NCI-H526 treated with DMSO at 0.1 percent for 48 hours (cell line): ENCODE measurements at places on chromosomes 4 and X.

DNA sequence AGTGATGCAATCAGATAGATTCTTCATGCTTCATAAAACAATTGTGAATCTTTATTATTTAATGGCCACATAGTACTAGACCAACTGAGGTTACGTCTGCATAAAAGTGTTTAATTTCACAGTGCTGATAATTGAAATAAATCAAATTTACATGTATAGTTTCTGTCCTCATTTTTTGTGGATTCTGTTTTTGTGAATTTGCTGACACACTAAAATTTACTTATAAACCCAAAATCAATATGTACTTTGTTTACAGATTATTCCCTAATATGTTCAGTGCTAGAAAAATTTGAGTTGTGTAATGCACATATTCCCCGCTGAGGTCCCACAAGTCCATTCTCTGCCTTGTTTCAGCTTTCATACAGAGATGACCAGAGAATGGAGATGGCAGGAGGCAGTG lies 759.8 kb downstream of the CENPC start:
- no peak for DNase-seq

DNA sequence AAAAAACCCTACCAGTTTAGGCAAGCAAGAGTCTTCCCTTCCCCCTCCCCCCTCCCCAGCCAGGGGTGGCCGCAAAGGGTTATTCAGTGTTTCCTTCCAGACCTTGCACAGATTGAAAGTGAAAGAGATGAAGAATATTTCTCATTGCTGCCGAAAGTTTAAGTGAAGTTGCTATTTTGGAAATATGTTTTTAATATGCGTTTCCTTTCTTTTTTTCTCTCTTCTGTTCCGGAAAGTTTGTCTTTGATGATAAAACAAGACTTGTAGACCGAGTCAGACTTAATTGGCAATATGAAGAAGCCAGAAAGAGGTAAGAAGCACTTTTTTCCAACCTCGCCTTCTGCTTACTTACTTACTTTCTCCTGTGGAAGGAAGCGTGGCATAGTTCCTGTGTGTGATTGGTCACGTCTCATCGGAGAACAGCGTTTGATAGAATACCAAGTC lies 58.5 kb upstream of the CLCN4 start:
- DNase-seq = no peak

DNA sequence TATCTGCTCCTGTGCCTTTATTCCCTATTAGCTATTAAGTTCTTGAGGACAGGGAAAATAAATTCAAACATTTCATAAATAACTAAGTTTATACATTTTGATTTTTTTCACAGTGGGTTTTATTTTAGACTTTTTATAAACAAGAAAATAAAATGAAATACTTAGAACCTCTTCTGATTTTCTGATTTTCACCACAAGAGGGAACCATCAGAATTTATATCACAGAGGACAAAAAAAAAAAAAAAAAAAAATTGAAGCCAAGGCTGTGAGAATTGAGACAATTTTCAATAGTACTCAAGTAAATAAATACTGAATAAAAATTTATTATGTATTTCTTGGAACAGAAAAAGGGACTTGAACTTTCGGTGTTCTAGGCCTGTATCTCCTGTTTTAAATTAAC lies 288.1 kb downstream of the SH3BGRL start:
- DNase-seq = no peak

DNA sequence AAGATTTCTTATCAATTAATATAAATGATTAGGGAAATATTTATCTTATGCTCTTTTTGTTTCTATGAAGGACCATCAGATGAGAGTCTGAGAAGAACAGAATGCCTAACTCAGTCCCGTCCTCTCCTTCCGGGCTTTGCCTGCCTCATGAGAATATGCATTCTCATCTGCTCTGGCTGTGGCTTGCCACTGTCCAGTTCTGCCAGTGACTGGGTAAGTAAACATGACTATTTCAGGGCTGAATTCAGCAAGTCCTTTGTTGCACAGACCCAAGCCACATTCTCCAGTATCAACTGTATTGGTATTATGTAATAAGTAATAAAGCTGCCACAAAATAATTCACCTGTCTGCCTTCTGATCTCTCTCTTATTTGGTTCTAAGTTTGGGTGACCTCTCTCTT lies 110.7 kb downstream of the WDFY3 start:
- DNase-seq = no peak

DNA sequence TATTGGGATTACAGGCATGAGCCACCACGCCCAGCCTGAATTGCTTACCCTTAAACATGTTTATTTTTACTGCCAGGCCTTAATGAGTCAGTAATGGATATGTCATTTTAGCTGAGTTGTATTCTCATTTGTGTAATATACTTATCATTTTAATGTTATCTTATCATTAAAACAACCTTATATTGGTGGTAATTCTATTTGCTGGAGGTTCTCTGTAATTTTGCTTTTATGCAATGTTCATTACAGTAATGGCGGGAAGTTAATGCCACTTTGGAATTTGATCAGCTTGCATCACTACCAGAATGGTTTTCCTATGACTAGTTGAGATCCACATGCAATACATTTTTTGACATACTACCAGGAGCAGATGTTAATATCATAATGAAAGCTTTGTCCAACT lies 6.3 kb upstream of the PGAM4 start:
- no peak for DNase-seq

- DNase-seq = no peak
These were observed 78.5 kb downstream of the ANXA3 start for GRCh38 chr4:78629991-78630541.

GRCh38 chr4:38529189-38530115 lies 134.5 kb upstream of the KLF3 start:
- peak; percentile 17 for DNase-seq

GRCh38 chr4:185597532-185598188 lies 62.4 kb upstream of the PDLIM3 start:
- DNase-seq = peak; percentile 14

GRCh38 chr4:6659897-6660296 lies 19.4 kb downstream of the MRFAP1 start:
- DNase-seq = no peak

DNA sequence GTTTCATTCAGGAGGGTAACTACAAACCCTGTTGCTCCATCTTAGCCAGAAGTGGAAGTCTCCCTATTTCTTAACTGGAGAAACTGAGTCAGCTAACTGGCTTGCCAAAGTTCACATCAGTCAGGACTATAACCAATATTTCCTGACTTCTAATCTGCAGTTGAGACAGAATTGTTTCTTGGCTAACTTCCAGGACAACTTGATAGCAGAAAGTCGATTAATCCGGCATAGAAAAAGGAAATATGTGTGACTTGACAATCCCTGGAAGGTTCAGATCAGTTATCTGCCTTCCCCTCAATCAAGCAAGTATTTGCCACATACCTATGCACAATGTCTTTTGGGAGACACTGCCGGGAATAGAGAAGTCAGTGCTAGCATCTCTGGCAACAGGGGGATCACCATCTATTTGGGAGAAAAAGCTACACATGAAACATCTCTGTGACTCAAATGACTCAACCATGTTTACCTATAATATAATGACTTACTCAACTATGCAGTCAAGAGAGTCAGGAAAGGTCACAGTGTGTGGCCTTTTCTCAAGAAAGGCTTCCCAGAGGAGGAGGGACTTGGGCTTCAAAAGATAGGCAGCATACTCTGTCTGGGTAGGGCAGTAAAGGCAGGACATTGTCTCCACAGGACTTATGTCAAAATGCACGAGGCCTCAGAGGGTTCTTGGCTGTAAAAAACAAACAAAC lies 12.4 kb upstream of the LONRF3 start:
- no peak for DNase-seq

- no peak for DNase-seq
These were observed 42.6 kb downstream of the RGS12 start for GRCh38 chr4:3335385-3335784.

DNA sequence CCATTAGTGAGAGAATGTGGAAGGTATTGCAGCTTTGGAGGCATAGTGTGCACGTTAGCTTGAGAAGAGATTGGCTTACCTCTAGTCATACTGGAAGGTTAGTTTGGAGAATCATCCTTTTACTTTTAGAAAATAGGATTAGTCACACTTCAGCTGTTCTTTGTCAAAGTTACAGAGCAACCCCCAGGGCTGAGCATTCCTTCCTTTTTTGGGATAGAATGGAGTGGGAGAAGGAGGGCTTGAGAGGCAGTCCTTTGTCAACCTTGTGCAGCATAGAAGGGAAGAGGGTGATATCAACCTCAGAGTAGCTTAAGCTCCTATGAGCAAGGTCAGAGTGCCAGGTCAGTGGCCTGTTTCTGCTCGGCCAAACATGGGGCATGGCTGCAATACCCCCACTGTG lies 8.6 kb upstream of the MBNL3 start:
- no peak for DNase-seq

GRCh38 chr4:23364167-23364566 lies 525.7 kb downstream of the PPARGC1A start:
- no peak for DNase-seq

GRCh38 chrX:118579417-118579816 lies 83.8 kb downstream of the DOCK11 start:
- no peak for DNase-seq

DNA sequence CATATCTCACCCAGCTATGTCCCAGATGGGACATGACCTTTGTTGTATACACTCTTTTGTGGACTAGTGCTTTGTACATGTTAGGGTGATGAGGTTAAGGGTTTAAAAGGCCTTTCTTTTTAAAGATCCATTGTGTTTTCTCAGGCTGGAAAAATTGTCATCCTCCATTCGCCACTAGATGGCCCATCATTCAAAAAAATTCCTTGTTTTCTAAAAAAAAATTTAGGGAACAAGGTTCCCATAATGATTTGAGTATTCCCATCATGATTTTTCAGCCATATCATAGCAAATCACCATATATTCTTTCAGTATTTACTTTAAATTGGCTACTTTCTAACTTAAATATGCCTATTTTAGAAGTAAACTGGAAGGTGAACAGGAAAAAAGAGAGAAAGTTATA lies 91.9 kb upstream of the TMEM164 start:
- DNase-seq = no peak

- DNase-seq = peak; percentile 95
These were observed at the start of gene CLCN3 for GRCh38 chr4:169619958-169620879. Gene CLCN3 (plus strand): TSS chr4:169620578. CDS start chr4:169635929, 15,351 bp downstream.

- no peak for DNase-seq
These were observed 659.8 kb upstream of the MAGEB2 start for GRCh38 chrX:29555465-29556091.

DNA sequence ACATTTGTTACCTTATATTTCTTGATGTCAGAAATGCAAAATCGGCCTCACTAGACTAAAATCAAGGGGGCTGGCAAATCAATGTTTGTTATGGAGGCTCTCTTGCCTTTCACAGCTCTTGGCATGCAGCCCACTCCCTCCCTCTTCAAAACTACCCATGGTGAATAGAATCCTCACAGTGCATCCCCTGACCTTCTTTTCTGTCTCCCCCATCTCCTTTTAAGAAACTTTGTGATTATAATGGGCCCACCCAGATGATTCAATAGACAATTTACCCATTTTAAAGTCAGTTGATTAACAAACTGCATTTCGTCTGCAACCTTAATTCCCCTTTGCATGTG lies 184.0 kb downstream of the PCDH7 start:
- no peak for DNase-seq

GRCh38 chr4:100372432-100372831 lies 145.4 kb downstream of the EMCN start:
- no peak for DNase-seq

DNA sequence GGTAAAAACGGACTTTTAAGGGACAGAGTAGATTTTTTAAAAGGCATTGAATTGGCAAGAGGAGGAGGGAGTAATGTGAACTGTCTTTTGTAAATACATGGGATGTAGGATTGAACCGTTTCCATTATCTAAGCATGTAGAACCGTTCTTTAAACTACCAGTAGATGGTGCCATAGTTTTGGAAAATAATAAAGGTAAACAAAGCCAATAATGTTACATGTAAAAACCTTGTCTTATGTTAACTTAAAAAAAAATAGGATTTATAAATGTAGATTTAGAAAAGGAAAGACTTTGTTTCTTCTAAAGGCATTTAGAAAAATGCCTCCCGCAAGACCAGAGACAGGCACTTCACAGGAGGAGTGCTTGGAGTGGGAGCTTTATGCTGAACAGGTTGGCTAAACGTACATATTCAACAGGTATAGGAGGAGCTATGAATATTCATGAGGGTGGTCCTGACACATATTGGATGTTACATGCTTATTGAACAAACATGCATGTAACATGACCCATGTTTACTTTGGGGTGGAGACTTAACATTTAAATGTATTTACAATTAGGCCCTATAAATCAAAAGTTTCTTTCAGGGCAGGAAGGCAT lies 45.5 kb upstream of the FAM241A start:
- peak; percentile 41 for DNase-seq

DNA sequence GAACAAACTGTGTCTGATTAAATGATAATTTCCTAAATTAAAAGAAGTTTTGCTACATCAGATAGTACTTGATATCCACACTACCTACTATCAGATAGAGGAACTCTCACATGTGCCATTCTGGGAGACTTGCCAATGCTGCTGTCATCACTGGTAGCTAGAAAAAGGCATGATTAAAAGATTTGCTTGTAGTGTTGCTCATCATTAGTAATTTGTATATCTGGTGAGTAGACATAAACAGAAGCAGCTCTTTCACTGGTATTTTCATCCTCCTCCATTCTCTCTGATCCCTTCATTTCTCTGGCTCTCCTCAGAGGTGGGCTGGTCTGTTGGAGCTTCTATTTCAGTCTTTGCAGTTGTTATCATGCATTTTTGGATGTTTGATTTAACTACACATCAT lies 56.0 kb downstream of the SPRY1 start:
- DNase-seq = no peak

- DNase-seq = no peak
These were observed 65.4 kb downstream of the HTRA3 start for GRCh38 chr4:8334786-8335460.

- no peak for DNase-seq
These were observed 622.1 kb downstream of the SPRY1 start for GRCh38 chr4:124018383-124019317.

- no peak for DNase-seq
These were observed 302.0 kb downstream of the RAB28 start for GRCh38 chr4:13182133-13182532.

GRCh38 chr4:25939330-25939729 lies 25.3 kb downstream of the SMIM20 start:
- no peak for DNase-seq

DNA sequence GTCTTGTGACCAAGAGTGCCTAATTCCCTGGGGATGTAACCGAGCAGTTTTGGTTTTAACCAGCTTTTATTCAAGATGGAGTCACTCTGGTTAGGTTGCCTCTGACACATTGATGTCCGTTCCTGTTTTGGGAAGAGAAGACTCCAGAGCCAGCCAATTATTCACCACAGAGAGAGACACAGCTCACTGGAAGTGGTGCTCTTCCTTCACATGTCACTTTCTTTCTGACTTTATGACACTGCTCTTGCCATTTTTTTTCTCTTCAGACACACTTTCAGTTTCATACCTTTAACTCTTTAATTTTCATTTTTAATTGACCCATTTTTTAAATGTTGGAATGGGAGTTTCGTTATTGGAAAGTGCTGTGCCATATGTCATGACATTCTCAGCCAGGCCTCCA lies 418.4 kb upstream of the FSTL5 start:
- DNase-seq = no peak

DNA sequence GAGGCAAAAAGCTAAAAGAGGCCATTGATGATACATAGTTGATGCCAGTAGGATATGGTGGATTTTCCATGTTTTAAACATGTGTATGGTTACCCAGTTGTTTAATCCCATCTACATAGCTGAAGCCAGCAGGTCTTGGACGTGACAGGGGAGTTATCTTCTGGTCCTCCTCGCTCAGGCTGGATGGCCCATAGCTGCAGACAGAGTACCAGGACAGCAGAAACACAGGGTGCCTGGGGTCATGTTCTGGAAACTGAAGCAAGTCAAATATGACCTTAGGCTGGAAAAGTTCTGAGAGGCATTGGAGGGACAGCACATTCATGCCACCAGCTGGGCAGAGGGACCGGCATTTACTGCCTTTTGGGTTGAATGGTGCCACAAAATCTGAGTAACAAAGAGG lies 118.0 kb upstream of the GPC4 start:
- DNase-seq = no peak

- no peak for DNase-seq
These were observed 43.4 kb downstream of the MAOA start for GRCh38 chrX:43699475-43699874.
